ENCODE measurements at places on chromosomes 13 and 19. TPM values are rescaled to one million over a fixed set of nuclear protein-coding genes. Genes with fewer than 3 reads are reported as not detected.

The CYP4F11 gene
- not detected for total RNA-seq

The CADM4 gene
- 10.5 TPM for total RNA-seq

The KLK4 gene
- not detected for total RNA-seq

The ZNF667 gene
- 1.5 TPM for total RNA-seq

The ADGRE3 gene
- total RNA-seq, result not detected

The GTF2F2 gene
- total RNA-seq, result 13.9 TPM

The ITPKC gene
- total RNA-seq, result 25.6 TPM

The SIGLEC8 gene
- not detected for total RNA-seq

The FKRP gene
- 13.9 TPM for total RNA-seq

The C5AR1 gene
- not detected for total RNA-seq

The NFIX gene
- total RNA-seq, result 10.5 TPM

The ZNF28 gene
- total RNA-seq, result 20.2 TPM

The PALM gene
- 36.9 TPM for total RNA-seq

The IGFL1 gene
- not detected for total RNA-seq

The KPTN gene
- total RNA-seq, result 3.5 TPM

The COX7A1 gene
- total RNA-seq, result 88.5 TPM

DNA sequence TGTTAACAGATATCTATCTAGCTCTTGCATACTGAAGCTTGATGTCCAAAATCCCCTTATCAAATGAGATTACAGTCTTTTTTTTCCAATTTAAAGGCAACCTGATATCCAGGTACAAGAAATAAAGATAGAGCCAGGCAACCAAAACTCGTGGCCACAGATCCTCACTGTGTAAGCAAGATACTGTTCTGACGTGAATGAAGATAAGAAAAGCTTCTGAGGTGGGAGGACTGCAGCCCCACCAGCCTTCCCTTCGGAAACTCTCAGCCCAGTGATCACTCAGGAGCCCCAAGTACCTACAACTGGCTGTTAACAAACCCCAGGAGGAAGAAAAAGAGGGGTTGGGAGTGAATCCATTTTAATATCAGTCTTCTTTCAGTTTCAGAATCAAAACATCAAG is 191.6 kb downstream of the EFNB2 start:
- DNase-seq, result no peak

- DNase-seq, result no peak
Observed at GRCh38 chr13:34201050-34201913, 383.3 kb downstream of the RFC3 start.

GRCh38 chr19:15419413-15420025 is 731 bp upstream of the AKAP8L start:
- DNase-seq, result no peak

- DNase-seq, result no peak
Observed at GRCh38 chr19:9165261-9165660, 13.5 kb upstream of the OR7D2 start.

GRCh38 chr19:49056101-49056901 is 1.2 kb downstream of the CGB7 start:
- peak; percentile 65 for DNase-seq

DNA sequence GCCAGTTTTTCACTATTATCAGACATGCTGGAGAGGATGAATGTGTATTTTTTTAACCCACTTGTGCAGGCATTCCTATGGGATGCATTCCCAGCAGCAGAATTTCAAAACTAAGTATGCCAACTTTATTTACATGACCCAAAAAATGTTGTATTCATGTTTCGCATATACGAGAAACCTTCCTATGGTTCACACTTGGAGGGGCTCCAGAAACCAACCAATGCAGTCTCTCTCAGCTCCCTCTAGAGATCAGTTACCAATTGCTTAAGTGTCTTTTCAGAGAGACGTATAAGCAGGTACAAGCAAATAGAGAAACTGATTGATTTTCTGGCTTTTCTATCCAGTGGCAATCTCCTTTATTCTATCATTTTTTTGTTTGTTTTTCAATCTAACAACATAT is 5.5 kb upstream of the PTOV1 start:
- no peak for DNase-seq

DNA sequence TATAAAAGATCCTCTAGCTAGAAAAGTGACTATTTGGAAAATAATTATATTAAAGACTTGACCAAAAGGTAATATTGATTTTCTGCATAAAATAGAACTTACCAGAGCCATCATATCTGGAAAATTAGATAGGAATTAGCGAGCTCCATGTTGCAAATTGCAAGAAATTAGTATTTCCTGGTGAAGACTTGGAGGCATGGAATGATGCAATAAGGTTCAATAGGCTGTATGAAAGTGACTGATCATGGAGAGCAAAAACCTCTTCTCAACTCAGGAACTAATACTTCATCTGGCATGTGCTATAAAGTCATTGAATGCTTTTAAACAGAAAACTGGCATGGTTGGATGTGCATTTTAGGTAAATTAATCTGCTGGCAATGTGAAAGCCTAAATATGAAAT is 66.3 kb upstream of the UFM1 start:
- DNase-seq, result no peak

DNA sequence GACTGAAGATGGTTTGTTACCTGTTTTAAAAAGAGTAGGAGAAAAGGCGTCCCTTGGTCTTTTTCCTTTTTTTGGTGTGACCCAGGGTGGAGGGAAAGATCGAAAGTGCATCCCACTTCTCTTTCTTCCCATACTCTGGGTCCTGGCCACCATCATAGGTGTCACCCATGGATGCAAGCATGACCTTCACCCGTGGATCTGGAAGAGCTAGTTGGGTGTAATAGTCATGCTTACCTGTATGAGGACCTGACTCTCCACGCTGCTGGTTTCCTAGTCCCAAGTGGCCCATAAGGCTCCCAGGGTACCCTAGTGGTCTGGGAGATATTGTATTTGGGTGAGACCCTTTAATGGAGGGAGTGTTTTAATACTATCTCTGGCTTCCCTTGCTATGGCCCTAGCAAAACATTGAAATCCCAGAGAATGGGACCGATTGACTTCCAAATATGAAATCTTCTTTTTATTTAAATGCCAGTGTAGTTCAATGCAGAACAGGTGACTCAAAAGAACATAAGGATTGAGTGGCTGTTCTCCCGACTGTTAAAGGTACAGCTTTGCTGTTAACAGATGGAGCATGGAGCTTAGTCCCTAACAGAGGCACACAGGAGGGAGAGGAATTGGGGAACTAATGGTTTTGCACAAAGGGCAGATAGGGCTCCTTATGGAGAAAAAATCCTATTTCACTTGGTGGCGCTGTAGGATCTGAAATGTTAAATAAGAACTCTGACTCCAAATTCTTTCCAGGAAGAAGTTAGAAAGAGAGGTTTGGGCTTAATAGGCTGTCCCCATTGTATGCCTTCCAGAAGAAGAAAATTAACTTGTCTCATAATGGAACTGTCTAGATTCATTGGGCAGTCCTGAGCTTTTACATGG is 7.0 kb upstream of the ZNF550 start:
- DNase-seq, result peak; percentile 48

- no peak for DNase-seq
Observed at GRCh38 chr19:16585094-16585801, 13.0 kb upstream of the SLC35E1 start.

DNA sequence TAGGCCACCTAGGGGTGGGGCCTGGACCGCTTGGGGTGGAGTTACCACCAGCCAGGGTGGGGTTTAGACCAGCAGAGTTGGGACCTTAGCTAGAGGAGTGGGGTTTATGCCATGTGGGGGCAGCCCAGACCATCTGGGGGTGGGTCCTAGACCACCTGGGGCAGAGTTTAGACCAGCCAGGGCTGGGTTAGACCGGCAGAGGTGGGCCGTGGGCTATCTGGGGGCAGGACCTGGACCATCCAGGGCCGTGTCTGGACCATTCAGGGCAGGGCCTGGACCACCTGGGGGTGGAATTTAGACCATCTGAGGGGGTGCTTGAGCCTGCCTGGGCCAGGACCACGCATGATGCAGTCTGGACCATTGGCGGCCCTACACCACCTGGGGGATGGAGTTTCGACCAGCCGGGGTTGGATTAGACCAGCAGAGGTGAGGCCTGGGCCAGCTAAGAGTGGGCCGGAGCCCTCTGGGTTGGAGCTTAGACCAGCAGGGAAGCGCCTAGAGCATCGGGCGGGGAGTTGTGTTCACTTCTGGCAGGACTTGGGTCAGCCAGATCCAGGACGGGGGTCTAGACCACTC is 10.0 kb upstream of the CACNG6 start:
- no peak for DNase-seq

- DNase-seq, result no peak
Observed at GRCh38 chr13:49042476-49042875, 66.8 kb downstream of the FNDC3A start.

DNA sequence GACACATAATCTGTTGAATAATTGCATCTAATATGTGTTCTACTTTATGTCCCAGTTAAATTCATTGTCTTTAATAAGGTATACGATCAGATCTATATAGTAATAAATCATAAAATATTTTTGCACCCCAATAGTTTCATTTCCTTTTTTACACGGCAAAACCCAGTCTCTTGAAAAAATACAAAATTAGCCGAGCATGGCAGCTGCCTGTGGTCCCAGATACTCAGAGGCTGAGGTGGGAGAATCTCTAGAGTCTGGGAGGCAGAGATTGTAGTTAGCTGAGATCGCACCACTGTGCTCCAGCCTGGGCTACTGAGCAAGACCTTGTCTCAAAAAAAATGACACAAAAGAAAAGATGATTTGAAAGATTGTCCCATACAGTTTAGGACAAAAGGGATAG is 52.3 kb upstream of the PARP4 start:
- DNase-seq, result no peak

DNA sequence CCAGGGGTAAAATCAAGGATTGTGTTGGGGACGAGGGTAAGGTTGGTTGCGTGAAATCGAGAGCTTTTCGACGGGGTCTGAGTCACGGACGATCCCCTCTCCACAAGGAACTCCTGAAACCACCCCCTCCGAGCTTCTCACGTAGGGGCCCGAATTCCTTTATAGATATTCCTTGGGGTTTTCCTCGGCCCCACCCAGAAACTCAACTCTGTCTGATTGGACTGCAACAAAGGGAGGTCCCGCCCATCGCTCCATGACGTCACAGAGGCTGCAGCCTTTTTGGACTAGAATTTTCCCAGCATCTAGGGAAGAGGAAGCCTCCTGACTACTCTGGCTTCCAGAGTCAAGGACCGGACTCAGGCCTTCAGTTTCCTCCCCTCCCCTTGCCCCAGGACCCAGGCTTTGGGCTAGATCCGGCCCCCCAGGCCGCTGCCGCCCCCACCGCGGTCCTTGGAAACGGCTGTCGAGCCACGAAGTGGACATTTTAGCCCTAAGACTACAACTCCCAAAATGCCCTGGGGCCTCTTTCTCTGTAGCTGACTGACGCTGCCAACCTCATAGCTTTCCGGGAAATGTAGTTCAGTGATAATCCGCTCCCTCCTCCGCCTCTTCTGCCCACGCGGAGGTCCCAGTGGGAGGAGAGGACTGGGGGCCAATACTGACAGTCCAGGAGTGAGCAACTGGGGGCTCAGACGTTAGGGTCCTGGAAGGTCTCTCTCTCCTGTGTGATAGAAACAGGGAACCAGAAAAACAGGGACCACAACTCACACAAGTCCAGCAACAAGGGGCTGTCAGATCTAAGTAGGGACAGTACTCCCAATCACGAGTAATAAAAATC is at the start of gene IZUMO1:
IZUMO1 (minus strand) TSS at position 172 of the 838 bp plus-strand sequence. CDS start 1,050 bp downstream, outside the sequence.
- DNase-seq, result peak; percentile 91

All from lung microvascular endothelial cell (primary cell).